Activated T-helper 9 cell treated with anti-CD3 and anti-CD28 coated beads, Interleukin-2, amount 50 U/mL, for 16 hours (primary cell): ENCODE measurements at places on chromosomes 6 and 20.

- DNase-seq, result no peak
Observed at GRCh38 chr6:132527791-132528190, 10.3 kb upstream of the TAAR9 start.

GRCh38 chr20:23096097-23096496, 10.0 kb upstream of the CD93 start:
- no peak for DNase-seq

DNA sequence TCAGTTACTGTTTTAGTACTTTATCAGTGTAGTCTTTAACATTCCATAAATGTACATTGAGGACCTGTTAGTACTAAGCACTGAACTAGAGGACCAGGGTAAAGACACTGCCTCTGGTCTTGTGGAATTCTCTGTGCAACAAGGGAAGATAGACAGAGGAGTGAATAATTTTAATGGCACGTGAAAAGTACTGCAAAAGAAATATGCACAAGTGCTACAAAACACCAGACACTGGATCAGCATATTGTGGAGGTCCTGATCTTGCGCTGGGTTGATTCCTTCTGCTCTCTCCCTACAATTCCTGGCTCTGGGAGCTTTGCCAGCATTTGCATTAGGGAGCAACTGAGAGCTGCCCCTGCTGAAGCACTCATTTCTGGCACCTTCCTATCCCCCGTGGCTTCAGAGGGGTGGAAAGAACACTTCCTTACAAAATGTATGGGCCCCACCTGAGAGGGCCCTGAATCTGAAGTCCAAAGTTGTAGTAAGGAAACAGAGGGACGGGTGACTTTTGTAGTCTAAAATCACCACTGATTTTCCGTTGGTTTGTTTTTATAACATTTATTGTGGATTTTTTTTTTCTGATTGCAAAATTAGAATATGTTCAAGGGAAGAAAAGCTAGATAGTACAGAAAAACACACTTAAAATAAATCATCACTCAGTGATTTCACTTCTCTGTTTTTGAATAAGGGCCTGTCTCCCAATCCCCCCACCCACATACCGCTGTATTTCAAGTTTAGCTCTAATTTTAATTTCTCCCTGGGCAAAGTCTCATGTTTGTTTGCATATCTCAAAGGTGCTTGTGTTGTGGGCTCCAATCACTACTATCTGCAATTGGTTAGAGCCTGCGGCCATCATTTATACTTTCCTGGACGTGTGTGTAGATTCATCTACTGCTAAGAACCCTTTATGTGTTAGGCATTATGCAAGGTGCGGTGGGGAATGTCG, 4.9 kb downstream of the PKIG start:
- no peak for DNase-seq

DNA sequence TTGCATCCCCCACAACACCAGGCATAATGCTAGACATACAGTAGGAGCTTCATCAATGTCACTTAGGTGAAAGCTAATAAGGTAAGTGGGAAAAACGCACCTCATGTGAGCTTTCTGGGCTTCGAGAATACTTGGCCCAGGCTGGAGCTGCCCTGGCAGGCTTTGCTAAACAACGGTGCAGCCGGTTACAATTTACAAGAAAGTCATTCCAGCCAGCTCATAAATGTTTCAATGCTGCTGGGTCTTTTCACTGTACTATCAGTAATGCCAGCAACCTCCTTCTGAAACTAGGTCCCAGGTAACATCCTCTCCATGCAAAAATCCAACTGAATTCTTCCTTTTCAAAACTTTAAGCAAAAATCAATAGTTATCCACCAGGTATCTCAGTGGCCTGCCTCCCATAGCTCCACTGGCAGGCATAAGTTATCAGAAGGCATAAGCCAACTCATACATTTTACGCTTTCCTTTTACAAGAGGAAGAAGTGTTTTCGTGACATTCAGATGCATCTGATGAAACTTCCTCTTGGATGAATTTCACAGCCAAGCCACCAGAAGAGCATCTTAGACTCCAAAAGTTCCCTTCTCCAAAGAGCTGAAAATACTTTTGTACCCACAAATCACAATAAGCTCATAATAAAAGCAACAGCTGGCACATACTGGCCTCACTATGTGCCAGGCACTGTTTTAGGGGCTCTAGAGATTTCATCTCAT, 56.3 kb downstream of the RTN4IP1 start:
- DNase-seq, result no peak

- DNase-seq, result no peak
Observed at GRCh38 chr20:4519534-4519933, 202.2 kb upstream of the PRND start.

GRCh38 chr6:14513496-14514393, 396.2 kb downstream of the CD83 start:
- DNase-seq, result no peak

DNA sequence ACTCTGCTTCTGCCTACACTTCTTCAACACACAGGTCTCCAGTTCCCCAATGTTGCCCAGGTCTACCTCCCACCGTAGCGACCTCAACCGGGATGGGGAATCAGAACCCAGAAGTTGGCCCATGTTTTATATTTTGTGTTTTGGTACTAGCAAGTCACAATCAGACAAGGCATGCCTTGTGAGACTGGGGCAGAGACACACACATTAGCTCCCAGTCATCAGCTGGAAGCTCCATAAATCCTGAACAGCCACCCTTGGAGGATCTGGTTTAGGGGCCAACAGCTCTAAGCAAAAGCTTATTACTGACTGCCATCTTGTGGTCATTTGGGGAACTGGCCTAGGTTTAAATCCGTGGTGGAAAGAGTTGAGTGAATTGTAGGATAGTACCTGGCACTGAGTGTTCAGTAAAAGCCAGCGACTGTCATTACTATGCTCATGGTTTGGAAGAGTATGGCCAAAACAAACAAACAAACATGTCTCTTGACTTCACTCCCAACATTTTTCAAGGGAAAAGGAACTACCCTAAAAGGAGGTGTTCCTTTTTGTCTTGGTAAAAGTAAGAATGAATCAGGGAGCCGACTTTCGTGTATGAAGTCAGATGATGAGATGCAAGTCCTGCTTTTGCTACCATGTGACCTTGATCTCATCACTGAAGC, 40.5 kb downstream of the PIM1 start:
- peak; percentile 51 for DNase-seq

DNA sequence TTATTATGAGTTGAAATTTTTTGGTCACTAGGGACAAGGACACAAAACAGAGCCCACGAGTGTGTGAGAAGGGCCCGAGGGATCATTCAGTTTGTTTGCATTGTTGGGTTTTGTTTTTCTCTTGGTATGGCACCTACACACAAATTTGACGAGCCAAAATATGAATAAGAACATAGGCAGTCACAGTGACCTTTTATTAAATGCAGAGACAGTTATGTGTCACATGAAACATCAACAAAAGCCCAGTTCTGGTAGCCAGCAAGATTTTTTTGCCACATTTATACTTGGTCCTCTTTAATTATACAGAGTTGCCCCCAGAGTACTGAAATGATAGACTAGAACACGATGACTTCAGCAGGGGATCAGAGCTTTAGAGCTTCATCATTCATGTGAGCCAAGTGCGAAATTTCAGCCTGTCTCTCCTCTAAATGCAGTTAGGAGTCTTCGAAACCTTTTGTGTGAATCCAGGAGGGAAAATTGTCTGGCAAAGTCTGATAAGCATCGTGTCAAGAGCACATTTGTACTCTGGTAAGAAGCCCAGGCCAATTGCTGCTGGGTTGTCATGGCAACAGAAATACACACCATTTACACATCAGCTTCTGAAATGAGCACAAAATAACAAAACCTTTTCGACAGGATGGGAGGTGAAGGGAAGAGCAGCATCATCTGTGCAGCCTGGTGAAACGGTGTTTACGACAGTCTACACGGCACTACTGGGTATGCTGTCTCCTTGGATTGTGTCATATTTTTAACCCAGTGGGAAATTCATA, 79.2 kb upstream of the RIPOR2 start:
- no peak for DNase-seq

DNA sequence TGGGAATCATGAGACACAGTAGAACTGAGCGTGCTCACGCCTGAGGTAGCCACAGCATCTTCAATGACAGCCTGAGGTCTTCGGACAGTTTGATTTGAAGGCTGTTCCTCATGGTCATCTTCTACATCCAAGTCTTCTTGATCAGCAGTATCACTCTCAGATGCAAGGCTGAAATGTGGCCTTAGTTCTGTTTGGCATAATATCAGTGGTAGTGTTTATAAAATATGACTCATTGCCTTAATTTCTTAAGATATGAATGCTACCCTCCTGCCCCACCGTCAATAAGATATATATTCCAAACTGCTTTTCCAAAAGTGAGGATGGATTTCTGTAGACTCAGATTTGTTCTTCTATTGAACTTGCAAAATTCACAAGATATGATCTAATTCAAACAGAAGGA, 17.5 kb upstream of the MAP7 start:
- no peak for DNase-seq

- no peak for DNase-seq
Observed at GRCh38 chr6:705047-705446, 12.1 kb upstream of the EXOC2 start.

DNA sequence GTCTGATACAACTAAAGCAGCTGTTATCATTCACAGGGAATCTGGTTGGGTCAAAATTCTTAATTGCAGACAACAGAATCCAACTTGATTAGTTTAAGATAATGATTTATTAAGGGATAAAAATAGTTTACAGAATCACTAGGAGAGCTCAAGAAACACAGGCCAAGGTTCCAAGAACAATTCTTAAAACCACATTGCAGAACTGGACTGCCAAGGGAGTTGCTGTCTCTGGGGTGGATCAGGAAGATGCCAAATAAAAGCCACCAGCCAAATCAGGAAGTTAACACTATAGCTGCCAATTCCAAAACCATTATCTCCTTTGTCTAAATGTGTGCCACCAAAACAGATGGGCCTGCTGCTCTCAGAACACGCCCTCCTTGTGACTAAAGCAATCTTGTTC, 53.7 kb downstream of the NUDT3 start:
- DNase-seq, result no peak

GRCh38 chr6:76275746-76276145, 203.3 kb upstream of the IMPG1 start:
- DNase-seq, result no peak

DNA sequence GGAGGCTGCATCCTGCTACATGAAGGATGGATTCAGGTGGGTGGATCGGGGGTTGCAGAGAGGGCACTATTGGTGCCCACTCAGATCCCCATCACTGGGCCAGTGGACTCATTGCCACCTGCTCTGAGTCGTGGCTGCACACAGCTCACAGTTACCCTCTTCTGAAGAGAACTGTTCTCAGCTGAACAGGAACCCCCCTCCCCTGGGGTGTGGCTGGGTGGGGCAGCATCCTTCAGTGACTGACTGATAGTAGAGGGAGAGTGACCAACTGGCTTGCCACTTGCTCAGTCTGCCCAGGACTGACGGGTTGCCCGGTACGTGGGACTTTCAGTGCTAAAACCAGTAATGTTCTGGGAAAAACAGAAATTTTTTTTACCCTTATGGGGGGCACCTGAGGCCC, 494.0 kb upstream of the CHD6 start:
- no peak for DNase-seq

- DNase-seq, result no peak
Observed at GRCh38 chr6:75419416-75419815, 74.2 kb downstream of the FILIP1 start.

DNA sequence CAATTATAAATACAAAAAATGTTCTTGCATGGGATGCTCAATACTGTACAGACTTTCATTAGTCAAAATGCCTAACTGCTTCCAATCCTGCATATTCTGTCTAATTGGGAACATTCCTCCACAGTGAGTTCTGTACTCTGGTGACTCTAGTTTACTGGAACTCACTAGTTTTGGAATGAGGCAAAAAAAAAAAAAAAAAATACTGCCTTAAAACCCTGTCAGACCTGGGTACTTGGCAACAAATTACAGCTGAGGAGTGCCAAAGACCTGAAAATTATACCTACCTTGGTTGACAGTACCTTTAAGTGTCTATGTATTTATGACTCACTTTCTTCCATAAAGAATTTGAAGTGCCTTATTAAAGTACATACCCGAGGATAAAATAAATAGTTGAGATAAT, 276.7 kb downstream of the FARS2 start:
- DNase-seq, result no peak

DNA sequence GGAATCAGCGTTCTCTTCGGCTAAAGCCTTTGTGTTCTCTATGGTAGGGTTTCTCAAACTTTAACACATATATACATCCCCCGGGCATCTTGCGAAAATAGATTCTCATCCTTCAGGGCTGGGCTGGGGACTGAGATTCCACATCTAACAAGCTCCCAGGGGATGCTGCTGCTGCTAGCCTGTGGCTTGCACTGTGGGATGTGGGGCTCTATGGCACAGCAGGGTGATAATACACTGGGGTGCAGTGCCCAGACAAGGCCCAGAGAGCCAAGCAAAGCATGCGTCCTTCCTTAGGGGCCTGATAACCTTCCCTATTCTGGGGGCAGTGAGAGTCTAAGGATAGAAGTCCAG, 102.0 kb downstream of the LAMP5 start:
- DNase-seq, result no peak

DNA sequence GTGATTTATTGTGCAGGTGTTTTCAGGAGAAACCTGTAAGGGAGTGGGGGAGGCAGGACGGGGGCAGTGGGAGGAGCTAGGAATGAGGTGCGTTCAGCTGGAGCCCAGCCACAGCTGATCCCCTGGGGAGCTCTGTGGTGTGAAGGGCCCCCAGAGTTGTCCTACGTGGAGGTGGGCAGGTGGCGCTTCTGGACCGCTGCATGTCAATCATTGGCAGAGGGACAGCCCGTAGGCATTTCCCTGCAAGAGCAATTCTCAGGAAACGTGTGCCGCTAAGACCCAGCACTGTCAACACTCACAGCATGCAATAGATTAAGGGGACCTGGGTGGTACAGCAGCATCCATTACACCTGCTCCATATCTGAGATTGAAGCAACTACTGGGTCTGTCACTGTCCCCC, 88.0 kb downstream of the PRND start:
- DNase-seq, result no peak

DNA sequence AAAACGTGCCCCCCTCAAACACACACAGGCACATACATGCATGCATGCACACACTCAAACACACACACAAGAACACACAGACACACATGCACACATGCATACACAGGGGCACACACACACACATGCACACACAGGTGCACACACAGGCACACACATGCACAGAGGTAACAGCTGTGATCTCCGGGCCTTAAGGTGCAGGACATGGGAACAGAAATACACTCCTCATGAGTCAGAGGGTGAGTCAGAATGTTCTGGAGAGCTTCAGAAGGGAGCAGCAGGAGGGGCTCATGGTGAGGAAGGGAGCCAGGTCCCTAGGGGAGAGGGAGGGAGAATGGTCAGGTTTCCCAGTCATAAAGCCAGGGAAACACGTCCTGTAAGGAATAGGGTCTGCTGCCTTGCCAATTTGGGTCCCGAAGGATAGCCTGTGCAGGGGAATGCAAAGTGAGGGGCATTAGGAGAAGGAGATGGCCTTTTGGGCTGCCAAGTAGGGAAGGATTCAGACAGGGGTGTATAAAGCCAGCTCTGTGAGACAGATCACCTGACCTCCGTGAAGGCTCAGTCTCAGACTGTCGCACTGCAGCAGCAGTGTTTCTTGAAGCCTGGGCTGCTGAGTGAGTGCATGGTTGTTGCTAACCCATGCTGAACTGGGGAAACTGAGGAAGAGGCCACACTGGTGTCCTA, 123.9 kb downstream of the MAFB start:
- DNase-seq, result no peak
